ENCODE measurements at places on chromosomes 3 and 15.

DNA sequence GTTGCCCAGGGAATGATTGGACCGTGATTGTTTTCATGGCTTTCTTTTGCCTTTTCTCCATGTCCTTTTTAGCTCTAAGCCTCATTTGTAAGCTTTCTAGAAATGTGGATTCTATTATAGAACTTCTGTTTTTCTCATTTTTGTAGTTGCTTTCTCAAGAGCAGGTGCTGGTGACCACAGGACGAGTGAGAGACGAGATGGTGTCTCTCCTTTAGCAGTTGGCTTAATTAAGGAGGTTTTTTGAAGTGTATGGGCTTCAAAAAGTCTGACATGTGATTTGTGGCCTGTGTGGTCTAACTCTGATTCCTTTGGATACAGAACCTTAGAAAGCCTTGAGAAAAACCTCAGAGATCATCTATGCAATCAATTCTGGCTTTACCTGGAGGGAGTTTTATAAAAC lies 292.8 kb downstream of the LPP start:
- no peak for DNase-seq

DNA sequence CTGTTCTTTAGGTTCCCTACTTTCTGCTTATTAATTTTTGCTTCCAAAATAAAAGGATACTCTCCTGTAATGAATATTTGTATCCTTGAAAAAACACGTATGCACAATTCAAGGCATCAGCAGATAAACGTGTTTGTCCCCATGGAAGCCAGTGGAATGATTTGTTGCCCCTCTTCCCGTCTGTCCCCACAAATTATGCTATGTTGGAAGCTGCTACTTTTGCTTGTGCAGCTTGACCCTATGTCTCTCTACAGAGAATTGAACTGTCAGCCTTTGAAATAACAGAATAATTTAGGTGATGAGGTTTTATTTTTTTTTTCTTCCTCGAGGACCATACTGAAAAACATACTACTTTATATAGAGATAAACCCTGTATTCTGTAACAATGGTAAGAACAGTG lies 401.5 kb upstream of the GOLIM4 start:
- no peak for DNase-seq

DNA sequence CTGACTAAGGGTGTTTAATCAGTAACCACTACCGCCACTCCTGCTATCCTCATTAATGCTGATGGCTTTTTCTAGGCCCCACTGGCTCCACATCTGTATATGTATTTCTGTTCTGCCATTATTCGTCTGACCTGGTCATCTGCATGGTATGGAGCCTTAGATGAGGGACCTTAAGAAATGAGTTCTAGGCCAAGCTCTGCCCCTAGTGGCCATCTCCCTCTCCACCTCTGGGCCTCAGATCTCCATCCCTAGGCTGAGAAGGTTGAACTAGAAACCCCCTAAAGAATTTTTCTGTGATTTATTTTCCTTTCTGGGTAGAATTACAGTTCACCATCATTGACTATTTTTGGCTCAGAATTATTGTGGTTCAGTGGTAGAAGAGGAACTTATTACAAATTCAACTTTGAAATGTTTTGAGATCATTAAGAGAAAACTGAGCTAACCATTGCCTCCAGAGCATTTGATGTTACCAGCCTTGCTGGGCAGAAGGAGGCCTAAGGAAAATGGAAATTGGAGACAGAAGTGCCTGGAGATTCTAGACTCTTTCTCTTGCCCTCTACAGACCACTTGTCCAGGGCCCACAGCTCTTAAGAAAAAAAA lies 325.2 kb upstream of the NR2E3 start:
- no peak for DNase-seq

DNA sequence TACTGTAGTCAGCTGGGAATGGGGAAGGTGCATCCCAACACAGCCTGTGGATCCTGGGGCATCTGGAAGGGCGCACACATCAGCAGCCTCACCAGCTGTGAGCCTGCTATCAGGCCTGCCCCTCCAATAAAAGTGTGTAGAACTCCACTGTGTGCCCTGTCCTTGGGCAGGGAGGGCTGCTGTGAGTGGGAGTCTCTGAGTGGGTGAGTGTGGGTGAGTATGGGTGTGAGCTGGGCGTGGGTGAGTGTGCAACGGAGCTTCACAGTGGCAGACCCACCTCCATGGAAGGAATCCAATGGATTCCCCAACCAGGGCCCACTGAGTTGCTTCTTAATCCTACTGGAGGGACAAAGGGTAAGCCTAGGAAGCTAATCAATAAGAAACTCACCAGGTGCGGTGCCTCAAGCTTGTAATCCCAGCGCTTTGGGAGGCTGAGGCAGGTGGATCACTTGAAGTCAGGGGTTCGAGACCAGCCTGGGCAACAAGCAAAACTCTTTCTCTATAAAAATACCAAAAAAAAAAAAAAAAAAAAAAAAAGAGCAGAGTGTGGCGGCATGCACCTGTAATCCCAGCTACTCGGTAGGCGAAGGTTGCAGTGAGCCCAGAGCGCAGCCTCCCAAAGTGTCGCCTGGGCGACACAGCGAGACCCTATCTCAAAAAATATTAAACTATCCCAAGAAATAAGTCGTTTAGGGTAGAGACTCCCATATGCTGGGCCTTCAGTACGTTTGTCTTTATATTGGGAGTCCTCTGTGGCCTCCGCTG lies 555 bp upstream of the RCCD1 start:
- no peak for DNase-seq

DNA sequence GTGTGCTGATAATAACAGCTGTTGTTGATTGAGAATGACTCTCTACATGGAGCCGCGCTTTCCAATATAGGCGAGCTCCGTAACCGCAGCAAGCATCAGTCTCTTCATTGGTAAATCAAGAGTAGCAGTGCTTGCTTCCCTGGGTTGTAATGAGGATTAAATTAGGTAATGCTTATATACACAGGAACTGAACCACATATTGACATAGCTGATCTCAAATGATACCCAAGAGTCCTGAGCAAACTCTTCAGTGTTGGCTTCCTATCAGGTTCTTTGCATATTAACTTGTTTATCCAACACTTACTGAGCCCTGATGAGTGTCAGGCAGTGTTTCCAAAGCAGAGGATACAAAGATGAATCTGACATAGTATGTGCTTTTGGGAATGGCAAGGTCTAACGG lies 46.4 kb upstream of the SLCO3A1 start:
- DNase-seq, result peak; percentile 90
